ENCODE measurements at places on chromosomes 1 and 21.

- peak; percentile 20 for DNase-seq
These were observed 1.4 kb downstream of the ZMYM6 start for GRCh38 chr1:35030338-35030737.

- DNase-seq: no peak
These were observed 173.8 kb downstream of the RASAL2 start for GRCh38 chr1:178267646-178268094.

- DNase-seq: no peak
These were observed 25.3 kb upstream of the TMCO1 start for GRCh38 chr1:165793951-165794350.

GRCh38 chr1:170247751-170248521, 102.2 kb downstream of the NTMT2 start:
- no peak for DNase-seq

DNA sequence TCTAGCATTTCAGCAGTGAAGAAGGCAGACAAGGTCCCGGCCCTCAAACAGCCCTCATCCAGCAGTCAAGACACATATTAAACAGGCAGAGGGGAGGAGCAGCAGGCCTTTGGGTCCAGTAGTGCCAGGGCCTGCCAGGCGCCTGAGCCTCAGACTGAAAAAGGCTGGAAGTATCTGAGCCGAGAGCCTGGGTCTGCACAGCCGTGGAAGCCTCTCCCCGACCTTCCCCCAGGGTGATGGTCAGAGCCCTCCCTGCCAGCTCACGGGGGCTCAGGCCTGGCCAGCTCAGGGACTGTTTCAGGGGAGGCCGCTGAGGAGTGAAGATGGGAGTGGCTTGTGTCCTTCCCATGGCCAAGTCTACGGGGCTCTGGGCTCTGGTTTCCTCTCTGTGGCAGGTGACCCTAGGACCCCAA, 565.2 kb downstream of the PTPRU start:
- no peak for DNase-seq

Data from hematopoietic multipotent progenitor cell treated with erythropoietin and hydrocortisone succinate and interleukin-3 and kit ligand, for 8 days (in vitro differentiated cells).